ENCODE measurements at places on chromosomes 3 and 15.

- DNase-seq: no peak
Measured at GRCh38 chr3:194570235-194570634, 63.0 kb downstream of the TMEM44 start.

DNA sequence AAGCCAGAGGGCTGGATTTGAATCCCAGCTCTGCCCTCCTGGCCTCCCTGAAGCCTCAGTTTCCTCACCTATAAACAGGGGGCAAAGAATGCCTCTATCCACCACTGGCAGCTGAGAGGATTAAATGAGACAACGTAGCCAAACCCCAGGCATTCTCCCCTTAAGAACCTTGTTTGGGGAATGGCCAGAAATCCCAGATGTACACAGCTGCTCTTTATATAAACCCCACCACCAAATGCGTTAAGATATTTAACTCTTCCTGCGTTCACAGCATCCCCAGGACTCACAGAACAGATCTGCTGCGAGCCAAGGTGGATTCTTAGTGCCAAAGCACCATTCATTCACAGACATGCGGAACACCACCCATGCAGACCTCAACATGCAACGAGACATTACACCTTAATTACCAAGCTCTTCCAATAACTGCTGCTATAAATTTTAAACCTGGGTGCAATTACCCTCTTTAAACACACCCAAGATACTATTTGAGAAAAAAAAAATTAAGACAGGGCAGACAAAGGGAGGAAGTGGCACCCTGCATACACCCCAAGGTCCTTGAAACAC lies 5.2 kb downstream of the TLE3 start:
- no peak for DNase-seq

- no peak for DNase-seq
Measured at GRCh38 chr3:135491491-135492205, 473.9 kb upstream of the PPP2R3A start.

GRCh38 chr15:39908186-39908585 lies 11.9 kb downstream of the GPR176 start:
- DNase-seq: no peak

GRCh38 chr3:23592961-23593931 lies 212.5 kb upstream of the UBE2E1 start:
- no peak for DNase-seq

DNA sequence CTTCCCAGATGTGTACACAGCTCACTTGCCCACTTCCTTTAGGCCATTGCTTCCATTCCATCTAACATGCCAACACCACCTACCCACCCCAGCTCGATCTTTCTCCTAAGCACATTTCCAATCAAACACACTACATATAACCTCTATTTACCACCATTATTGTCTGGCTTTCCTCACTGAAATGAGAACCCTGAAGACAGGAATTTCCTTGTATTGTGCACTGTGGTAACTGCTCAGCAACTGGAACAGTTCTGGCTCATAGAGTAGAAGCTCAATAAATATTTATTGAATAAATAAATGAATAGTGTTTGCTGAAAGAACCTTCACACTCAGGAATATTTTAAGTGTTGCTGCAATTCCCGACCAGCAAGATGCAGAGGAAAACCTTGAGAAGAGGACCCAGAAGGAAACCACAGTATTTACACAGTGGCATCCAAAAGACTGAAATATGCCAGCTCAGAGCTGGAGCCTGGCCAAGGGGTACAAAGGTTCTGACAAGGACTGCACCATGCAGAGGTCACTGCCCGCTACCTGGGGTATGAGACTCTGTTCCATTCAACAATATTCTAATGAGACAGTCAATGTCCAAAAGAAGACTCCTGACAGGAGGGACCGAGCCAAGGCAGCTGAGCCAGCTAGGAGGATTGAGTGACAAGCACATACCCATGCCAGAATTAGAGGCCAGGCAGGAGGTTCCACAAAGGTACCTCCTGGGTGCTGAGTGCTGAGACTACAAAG lies 168.8 kb downstream of the NUP210 start:
- no peak for DNase-seq

DNA sequence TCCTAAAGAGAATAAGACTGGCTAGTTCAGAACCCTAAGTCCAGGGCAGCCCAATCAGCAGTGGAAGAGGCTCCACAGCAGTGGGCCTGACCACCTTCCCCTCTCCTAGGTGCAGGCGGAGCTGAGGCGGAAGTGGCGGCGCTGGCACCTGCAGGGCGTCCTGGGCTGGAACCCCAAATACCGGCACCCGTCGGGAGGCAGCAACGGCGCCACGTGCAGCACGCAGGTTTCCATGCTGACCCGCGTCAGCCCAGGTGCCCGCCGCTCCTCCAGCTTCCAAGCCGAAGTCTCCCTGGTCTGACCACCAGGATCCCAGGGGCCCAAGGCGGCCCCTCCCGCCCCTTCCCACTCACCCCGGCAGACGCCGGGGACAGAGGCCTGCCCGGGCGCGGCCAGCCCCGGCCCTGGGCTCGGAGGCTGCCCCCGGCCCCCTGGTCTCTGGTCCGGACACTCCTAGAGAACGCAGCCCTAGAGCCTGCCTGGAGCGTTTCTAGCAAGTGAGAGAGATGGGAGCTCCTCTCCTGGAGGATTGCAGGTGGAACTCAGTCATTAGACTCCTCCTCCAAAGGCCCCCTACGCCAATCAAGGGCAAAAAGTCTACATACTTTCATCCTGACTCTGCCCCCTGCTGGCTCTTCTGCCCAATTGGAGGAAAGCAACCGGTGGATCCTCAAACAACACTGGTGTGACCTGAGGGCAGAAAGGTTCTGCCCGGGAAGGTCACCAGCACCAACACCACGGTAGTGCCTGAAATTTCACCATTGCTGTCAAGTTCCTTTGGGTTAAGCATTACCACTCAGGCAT lies 33.7 kb downstream of the VIPR1 start:
- DNase-seq: no peak

GRCh38 chr3:148723631-148724030 lies 25.9 kb downstream of the AGTR1 start:
- DNase-seq: no peak

DNA sequence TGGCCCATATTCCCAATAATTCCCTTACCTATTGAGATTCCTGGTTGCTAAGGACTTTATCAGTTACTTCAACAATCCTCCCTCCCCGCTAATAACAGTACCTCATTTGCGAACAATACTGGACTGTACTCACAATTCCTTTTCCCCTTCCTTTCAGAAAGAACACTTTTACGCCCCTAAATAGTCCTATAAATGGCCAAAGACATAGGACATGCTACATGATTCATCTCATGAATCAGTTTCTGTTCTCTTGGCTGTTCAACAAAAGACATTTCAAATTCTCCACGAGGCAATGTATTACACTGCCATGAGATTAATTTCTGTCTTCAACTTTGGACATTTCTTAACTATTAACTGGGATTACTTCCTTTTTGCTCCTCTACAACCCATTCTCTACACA lies 264.4 kb downstream of the TIGIT start:
- no peak for DNase-seq

- no peak for DNase-seq
Measured at GRCh38 chr15:62953496-62954045, 89.0 kb upstream of the TPM1 start.

DNA sequence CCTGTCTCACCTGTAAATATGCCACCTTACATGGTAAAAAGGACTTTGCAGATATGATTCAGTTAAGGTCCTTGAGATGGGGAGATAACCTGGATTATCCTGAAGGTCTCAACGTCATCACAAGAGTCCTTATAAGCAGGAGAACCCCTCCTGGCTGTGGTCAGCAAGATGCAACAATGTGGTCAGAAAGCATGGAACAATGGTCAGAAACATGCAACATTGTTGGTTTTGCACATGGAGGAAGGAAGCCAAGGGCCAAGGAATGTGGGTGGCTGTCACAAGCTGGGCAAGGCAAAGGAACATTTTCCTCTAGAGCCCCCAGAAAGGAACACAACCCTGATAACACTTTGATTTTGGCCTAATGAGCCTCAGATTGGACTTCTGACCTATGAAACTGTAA lies 9.4 kb upstream of the SUMF1 start:
- no peak for DNase-seq

DNA sequence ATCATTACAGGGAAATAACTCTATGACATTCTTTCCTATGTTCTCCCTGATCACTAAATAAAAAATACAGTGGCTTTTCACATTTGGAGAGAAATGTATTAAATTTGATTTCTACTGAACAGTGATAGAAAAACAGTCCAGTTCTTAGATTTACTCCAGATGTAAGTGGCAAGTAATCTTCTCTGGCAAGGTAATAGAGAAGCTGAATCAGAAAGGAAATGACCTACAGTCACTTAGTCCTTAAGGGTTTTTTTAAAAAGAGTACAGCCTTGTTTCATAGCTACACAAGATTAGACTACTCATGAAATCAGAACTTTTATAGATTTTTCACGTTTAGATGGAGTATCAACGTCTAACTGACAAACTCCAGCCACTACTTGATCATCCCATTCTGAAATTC lies 236.9 kb downstream of the CADPS start:
- DNase-seq: no peak

GRCh38 chr3:57128826-57129667 lies 36.1 kb downstream of the IL17RD start:
- DNase-seq: no peak

GRCh38 chr3:115638991-115639390 lies 15.7 kb downstream of the GAP43 start:
- DNase-seq: no peak

DNA sequence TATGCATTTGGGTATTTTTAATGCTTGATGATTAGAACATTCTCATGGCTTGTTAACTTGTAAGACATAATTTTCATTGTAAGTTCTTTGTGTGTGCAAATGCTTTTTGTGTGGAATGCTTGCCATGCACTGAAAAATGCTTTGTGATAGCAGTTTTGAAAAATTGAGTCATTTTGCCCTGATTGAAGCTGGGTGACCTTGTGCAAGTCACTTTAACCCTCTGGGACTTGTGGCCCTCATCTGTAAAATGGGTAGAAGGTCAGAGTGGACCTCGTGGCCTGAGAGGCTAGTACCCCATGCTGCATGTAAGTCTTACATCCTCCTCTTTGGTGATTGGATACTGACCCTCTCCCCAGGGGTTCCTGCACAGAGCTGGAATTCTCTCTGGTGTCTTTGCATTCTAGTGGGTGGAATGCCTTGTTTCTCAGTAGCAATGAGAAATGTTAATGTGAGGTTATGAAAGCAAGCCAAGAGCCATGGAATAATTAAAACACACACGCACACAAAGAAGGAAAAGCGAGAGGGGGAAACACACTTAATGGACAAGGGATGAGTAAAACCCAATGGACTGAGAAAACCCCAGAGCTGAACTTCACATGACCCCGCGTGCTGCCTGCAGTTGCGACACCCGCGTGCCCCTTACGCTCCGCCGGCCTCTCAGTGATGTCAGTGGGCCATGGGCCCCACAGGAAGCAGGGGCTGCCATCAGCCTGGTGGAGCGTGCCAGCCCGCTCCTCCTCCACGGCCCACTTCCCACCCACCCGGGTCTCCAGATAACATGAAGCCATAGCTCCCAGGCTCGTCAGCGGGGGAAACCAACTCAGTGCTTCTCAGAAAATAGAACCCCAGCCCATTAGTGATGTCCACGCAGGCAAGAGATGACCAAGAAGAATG lies 44.0 kb downstream of the SMAD3 start:
- DNase-seq: no peak

DNA sequence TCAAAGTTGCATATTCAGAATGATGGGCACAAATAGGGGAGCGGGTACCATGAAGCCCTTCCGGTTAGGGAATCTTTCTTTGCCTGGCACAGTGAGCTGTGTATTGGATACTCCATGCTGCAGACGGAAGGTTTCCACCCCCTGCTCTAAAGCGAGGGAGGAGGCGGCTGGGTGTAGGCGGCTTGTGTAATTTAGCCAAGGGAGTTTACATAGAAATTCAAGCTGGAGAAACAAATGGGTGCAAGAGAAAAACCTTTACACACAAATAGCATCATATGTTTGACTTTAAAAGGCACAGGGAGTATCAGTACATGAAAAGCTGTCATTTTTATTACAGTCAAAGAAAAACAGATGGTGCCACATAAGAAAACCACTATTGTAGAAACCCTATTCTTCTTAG lies 59.3 kb upstream of the ADCY5 start:
- no peak for DNase-seq

- no peak for DNase-seq
Measured at GRCh38 chr3:42839616-42840015, 30.4 kb downstream of the ACKR2 start.

DNA sequence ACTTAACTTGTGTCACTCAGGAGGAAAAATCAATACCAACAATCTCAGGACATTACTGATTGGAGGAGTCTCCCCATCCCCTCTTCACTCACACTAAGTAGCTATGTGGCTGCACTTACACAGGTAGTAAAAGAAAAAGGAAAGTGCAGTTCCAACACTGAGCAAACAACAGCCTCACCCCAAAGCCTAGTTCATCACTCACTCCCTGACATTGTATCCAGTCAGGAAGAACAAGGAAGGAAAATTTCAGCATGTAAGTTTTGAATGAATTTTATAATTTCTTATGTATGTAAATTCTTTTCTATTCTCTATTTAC lies 273.4 kb downstream of the IGSF11 start:
- DNase-seq: no peak
